ENCODE measurements at places on chromosomes 5 and 9.

DNA sequence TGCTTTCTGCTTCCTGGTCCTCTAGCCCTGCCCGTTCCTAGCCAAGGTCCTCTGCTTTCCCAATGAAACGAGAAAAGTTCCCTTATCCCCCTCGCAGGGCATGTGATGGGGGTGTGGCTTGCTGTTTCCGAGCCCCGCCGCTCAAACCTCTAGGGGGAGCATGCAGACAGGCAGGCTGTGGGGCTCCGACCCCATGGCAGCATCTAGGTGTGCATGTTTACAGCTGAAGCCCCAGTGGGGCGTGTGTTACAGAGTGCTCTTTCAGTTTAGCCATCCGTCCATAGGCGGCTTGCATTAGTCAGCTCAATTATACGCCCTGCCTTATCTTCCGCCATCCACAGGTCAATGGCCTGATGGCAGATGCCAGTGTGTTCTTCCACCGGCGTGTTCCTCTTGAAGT is 48.3 kb upstream of the SPATA31E1 start:
- DNase-seq = no peak

DNA sequence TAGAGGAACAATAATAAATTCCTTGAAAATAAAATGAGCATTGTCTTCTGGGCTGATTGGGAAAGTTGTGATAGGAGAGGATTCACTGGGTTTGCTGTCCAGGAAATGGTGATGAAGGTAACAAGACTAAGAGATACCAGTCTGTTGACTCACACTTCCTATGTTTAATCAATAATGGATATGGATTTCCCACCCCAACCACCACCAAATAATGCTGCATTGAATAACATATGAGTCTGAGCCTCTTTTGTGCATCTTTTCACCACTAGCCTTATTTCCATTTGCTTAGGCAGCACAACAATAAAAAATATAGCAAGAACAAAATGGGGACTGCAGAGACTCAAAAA is 120.2 kb upstream of the NFIB start:
- DNase-seq = no peak

- DNase-seq = no peak
Measured at GRCh38 chr9:123807251-123807650, 122.7 kb downstream of the DENND1A start.

DNA sequence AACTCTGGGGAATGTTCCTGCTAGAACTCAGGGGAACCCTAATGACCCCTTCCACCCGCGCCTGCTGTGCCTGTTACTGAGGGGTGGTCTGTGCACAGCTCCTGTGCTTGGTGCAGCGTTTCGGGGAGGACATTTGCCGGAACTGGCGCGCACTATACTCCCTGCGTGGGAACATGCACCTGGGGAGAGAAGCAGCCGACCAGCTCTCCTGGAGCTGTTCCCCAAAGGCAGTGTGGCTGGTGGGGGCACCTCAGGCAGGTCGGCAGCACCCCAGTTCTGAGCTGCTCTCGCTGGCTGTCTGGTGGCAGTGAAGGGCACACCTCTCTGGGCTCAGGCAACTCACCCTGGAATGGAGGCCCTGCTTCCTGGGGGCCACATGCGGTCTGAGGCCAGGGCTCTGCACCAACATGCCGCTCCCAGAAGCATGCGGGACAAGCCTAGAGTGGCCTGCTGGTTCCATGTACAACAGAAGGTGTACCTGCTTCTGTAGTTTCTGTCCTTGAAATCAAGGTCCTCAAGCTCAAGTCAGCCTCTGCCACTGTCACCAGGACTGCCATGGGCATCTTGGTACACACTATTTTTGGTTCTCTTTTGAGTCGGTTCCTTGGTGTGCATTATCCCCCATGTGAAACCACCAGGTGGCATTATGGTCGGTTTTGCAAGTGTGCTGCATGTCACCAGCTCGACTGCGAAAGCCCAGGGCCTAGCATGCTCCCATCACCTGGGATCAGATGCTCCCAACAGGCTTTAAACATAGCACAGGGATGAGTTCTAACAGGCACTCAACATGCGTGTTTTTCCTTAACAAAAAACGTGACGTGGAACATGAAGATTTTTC is 7.8 kb upstream of the MRNIP start:
- no peak for DNase-seq

- no peak for DNase-seq
Measured at GRCh38 chr5:142548739-142549275, 137.1 kb downstream of the FGF1 start.

DNA sequence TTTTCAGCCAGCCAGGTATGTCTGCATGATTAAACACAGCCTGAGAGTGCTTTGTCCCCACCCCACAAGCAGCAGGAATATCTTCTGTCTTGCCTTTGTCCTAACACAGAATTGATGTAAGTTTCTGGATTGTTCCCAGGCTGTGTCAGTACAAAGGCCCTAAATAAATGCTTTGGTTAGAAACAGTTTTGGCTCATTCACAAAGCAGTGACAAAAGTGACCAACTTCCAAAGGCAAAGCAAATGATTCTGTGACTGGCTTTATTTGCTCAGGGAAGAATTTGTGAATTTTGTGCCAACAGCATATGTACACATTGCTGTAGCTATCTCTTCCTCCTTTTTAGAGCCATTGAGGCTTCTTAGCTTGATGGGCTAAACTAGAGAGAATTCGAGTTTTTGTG is 133.7 kb downstream of the PLPPR1 start:
- no peak for DNase-seq

DNA sequence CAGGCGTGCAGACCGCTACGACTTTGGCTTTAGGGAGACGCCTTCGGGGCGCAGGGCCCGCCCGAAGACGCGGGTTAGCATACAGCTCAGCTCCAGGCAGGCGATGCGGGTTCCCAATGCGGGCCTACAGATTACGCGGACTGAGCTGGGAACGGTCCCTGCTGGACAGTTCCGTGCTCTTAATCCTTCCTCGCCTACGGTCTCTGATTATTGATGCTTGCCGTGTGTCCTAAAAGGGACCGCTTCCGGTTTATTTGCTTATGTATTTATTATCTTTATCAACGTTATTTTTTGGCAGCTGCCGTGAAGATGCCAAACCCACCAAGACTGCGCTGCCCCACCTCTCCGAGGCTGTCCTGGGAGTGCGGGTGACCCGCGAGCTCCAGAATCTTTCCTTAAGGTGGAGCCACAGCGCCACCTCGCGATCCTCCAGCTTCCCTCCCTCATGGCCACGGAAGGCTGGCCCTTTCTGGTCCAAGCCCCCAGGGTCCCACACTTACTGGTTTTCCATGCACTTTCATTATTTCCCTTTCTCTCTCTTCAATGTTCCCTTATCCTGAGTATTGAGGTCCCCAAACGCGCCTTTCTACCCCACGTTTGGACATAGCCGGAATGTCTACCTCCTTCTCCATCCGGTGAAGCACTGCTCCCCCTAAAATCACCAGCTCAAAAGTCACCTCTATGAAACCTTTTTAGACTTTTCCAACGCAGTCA is 7.0 kb upstream of the EBF1 start:
- DNase-seq = no peak

DNA sequence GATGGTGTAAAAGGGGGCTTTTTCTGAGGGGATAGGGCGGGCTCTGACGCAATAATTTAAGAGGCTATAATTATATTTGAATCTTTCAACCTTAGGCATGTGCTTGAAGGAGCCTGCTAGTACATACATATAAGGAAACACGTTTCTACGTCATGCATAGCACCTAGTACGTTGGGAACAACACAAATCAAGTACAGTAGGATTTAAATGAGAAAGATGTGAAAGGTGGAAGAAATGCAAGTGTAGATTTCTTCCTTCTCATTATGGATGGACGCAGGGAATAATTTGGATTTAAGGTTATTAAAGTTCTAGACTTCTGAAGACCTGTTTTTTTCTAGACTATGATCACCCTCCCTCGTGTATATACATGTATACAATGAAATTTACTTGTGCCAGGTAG is 927 bp upstream of the CDO1 start:
- no peak for DNase-seq

DNA sequence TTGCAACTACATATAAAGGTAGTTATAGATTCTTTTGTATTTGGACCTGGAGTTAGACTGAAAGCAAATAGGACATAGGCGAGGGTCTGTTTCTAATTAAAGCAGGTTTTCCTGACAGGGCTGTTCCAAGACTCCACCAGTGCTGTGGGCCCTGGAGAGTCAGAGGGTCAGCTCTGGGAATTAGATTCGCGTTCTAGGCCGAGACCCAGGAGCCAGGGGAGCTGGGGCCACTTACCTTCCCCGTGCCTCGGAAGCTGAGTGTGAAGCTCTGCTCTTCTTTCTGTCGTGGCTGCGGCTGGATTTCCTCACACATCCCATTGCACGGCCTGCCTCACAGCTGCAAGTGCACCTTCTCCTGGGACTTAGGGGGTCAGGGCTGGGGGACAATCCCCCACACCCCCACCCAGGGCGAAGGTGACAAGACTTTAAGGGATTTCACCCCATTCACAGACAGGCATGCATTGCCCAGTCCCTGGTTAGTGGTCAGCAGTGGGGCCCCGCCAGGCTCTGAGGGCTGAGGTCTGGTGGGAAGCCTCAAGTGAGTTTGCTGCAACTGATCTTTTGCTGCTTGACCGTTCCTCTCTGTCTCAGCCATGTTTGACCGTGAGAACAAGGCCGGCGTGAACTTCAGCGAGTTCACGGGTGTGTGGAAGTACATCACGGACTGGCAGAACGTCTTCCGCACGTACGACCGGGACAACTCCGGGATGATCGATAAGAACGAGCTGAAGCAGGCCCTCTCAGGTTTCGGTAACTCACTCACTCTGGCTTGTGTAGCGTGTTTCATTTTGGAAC is 15.3 kb upstream of the AHRR start:
- DNase-seq = no peak

- no peak for DNase-seq
Measured at GRCh38 chr9:4435197-4435596, 55.1 kb upstream of the SLC1A1 start.

DNA sequence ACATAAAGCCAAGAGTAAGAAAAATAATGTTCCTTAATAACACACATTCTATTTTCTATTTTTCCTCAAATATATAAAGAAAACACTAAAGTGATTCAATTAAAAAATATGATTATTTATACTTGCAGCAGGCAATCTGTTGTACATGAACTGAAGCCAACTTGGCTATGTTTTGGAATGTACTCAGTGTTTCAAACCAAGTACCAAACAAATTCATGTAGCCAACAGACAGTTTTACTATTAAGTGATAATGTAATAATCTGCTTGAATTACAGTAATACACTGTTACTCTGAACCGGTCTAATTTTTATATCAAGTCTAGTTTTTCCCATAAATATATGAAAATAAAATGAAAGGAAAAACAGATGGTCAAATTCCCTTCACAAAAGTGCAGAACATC is 58.0 kb downstream of the CEP120 start:
- DNase-seq = no peak

- no peak for DNase-seq
Measured at GRCh38 chr9:137039611-137040366, 6.2 kb downstream of the NPDC1 start.

- no peak for DNase-seq
Measured at GRCh38 chr9:118023644-118024043, 319.4 kb downstream of the TLR4 start.

- DNase-seq = no peak
Measured at GRCh38 chr9:19812194-19812593, 23.4 kb upstream of the SLC24A2 start.

DNA sequence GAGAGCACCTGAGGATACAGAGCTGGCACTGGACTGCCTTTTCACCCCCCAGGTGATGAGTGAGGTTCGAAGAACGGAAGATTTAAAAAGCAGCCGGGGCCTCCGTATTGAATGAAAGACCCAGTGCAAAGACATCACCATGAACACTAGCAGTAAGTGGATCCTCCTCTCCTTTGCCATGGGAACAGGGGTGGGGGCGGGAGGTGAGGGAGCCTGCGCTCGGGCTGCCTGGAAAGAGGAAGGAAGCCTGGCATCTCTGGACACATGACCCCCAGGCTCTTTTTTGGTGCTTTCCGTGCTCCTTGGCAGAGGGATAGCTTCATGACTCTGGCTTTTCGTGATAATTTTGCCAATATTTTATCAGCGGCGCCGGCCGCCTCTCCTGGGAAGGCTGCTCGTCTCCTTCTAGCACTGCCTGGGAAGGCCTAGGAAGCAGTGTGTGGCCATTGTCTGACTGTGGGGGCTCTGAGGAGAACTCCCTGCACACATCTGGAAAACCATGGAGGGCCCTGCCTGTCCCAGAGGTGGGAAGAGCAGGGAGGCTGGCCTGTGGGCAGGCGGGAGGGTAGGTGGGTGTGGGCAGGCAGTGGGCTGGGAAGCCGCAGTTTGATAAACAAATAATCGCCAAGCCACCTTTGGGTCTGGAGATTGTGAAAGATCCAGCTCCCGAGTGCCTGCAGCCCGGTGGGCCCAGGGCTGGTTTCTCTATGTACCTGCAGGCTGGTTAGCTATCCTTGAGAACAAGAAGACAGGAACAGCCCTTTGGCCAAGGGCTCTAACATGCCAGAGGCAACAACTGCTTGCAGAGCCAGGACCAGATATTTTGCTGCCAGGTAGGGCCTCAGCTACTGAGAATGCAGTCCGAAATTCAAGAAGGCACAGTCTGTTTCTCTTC is 911 bp downstream of the ABLIM3 start:
- DNase-seq = no peak

DNA sequence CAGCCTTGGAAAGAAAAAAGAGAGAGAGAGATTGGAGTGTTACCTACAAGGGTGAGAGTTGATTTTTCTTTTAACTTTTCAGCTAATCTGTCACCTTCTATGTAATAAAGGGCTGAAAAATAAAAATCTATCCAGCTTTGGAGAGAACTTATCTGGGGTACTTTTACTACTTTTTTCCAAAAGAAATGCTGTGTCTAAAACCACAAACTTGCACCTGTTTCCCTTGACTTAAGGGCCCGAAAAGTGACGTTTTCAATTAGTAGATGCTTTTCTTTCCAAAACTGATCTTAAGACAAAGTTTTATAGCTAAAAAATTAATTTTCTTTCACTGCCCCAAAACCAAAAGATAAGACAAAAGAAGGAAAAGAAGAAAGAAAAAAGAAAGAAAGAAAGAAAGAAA is 48.8 kb downstream of the SMIM23 start:
- no peak for DNase-seq

- no peak for DNase-seq
Measured at GRCh38 chr9:101650142-101650541, 55.4 kb upstream of the PPP3R2 start.

GRCh38 chr5:141876628-141877355 is 1.4 kb downstream of the PCDH1 start:
- DNase-seq = no peak

GRCh38 chr5:31194468-31194813 is 955 bp downstream of the CDH6 start:
- no peak for DNase-seq

- DNase-seq = no peak
Measured at GRCh38 chr9:37550781-37551180, 25.4 kb downstream of the FBXO10 start.

GRCh38 chr5:179265514-179266290 is 79.6 kb downstream of the ADAMTS2 start:
- DNase-seq = peak; percentile 88

- DNase-seq = no peak
Measured at GRCh38 chr5:4058899-4059298, 463.3 kb downstream of the IRX1 start.

- no peak for DNase-seq
Measured at GRCh38 chr5:9955586-9955985, 294.1 kb downstream of the ATPSCKMT start.

GRCh38 chr9:114852050-114852594 is 46.3 kb upstream of the TNFSF15 start:
- DNase-seq = no peak
